Hematopoietic multipotent progenitor cell treated with erythropoietin and hydrocortisone succinate and interleukin-3 and kit ligand, for 8 days (in vitro differentiated cells): ENCODE measurements at places on chromosomes 12 and 14.

GRCh38 chr14:22556021-22556989 is 32.7 kb downstream of the DAD1 start:
- DNase-seq, result peak; percentile 95

GRCh38 chr12:123731596-123731995 is 19.4 kb downstream of the ATP6V0A2 start:
- DNase-seq, result no peak

DNA sequence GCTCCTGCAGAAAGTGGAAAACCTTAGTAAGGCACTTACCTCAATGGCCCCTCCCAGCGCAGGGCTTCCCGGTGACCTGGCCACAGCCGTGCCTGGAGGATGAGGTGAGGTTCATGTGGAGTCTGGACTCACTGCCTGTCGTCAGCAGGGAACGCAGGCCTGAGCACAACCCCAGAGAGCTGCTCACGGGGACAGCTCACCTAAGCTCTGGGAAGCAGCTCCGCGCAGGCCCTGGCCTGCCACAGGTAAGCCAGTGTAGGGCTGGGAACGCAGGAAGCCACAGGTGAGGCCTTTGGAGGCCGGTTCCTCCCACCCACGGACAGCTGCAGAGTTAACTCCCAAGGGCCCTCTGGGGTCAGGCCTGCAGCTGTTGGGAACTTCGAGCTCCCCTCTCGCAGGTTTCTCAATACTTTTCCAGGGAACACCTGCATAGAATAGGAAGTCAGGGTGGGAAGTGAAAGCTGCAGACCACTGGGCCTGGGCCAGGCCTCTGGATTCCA is 32.7 kb downstream of the ANAPC7 start:
- DNase-seq, result no peak

DNA sequence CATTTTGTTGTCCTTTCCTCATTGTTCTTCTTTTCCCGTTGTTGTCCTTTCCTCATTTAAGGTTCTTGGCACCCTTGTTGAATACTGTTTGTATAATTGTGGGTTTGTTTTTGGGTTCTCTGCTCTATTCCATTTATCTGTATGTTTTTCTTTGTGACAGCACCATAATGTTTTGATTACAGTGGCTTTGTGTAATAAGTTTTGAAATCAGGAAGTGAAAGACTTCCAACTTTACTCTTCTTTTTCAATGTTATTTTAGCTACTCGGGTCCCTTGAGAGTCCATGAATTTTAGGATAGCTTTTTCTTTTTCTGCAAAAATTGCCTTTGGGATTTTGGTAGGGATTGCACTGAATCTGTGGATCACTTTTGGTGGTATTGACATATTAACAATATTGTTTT is 28.1 kb downstream of the ETNK1 start:
- no peak for DNase-seq

GRCh38 chr14:57847706-57848105 is 18.2 kb downstream of the SLC35F4 start:
- DNase-seq, result no peak

DNA sequence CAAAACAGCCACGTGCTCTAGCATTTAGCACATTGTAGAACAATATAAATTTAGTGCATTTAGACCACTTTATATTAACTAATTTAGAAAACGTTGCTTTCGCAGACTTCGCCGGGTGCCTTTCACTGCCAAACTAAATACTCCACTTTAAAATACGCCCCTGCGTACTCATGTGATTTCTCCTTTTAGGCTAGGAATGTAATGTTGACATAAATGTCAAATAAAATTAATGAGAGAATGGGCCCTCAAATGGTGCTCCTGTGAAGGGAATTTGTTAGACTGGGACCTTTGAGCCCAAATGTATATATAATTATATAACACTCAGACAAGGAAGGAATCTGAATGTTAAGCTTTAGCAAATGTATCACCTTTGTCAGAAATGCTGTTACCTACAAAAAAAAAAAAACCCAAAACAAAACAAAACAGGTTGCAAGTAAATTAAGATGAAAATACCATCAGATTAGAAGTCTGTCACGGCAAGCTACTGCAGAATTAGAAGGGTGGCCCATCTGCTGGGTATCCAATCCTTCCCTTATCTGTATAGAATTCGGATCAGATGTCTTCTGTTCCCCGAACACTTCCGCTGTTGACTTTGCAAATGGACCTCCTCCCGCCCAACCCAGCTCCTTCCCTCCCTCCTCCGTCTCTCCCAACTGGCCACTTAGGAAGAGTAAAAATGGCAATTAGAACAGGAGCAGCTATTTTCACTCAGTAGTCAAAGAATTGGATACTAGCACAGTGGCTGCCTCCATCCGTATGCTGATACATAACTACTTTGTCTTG is 159.3 kb upstream of the FOXN3 start:
- DNase-seq, result no peak

GRCh38 chr14:77061630-77062257 is 33.2 kb upstream of the IRF2BPL start:
- no peak for DNase-seq

- no peak for DNase-seq
These were observed 109.3 kb downstream of the NAV3 start for GRCh38 chr12:77940011-77940423.

- no peak for DNase-seq
These were observed 28.8 kb downstream of the KIF21A start for GRCh38 chr12:39413836-39414771.

- no peak for DNase-seq
These were observed 69.3 kb downstream of the ANKS1B start for GRCh38 chr12:99915251-99916082.

- peak; percentile 62 for DNase-seq
These were observed 495 bp downstream of the ADIPOR2 start for GRCh38 chr12:1691123-1692007.

GRCh38 chr12:6135071-6135470 is 10.6 kb upstream of the VWF start:
- no peak for DNase-seq

DNA sequence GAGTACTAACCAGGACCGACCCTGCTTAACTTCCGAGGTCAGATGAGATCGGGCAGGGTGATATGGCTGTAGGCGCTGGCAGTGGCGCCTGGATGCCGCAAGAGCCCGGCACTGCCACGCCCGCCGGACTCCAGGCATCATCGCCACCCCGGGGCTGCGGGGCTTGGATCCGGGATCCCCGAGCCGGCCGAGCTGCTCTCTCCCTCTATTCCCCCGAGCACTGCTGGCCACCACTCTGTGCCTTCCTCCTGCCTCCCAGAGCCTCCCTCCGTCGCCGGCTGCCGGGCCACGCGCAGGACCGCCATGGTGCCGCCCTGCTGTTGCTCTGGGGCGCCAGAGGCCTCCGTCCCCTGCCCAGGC is 153.2 kb upstream of the ALG10B start:
- no peak for DNase-seq

DNA sequence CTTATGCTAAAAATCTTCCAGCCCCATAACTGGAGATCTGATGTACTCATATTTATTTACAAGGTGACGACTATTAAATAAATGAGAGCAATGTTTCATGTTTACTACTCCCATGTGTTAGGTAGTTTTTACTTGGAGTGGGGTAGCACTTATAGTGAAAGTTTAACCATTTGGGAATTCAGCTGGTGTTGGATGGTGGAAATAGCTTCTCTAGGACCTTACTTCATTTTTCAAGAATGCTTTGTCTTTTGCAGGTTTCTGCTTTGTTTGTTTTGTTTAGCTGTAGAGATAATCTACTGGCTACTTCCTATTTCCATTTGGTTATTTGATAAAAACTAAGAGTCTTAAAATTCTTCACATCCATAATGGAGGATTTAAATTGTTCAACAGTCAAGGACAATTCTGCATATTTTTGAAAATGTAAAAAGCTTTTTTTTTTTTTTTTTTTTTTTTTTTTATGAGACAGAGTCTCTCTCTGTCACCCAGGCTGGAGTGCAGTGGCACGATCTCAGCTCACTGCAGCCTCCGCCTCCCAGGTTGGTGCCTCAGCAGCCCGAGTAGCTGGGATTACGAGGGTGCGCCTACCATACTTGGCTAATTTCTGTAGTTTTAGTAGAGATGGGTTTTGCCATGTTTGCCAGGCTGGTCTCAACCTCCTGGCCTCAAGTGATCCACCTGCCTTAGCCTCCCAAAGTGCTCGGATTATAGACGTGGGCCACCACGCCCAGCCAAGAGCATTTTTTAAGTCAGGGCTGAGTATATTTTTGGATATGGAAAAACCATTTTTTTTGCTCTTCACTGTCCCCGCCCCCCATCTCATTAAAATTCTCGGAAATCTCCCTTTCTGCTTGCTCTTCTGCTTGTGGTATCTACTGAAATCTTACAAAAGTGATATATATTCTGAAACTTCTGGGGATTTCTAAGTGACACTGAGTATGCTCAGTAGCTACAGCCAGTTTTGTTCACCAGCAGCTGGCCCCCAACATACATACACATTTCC is 1.4 kb upstream of the ABCD2 start:
- no peak for DNase-seq

- peak; percentile 45 for DNase-seq
These were observed 107.7 kb upstream of the CAND1 start for GRCh38 chr12:67161322-67161918.

GRCh38 chr14:104393199-104393897 is 186.2 kb upstream of the C14orf180 start:
- peak; percentile 1 for DNase-seq

GRCh38 chr14:61279082-61279481 is 2.1 kb downstream of the TMEM30B start:
- DNase-seq, result no peak
